IMR-90 (cell line): ENCODE measurements at places on chromosomes 4 and X. TPM values are rescaled to one million over a fixed set of nuclear protein-coding genes. Genes with fewer than 3 reads are reported as not detected.

Gene GPR82
- total RNA-seq, result not detected in 2 replicates

Gene P2RY8
- not detected in 2 replicates for total RNA-seq

Gene VCX
- total RNA-seq, result not detected in 2 replicates

Gene RBM47
- 0.83 and 1.1 TPM in 2 replicates for total RNA-seq

Gene RTL3
- 0.83 and 1.1 TPM in 2 replicates for total RNA-seq
